ENCODE measurements at places on chromosomes 1 and 21. TPM values are rescaled to one million over a fixed set of nuclear protein-coding genes. Genes with fewer than 3 reads are reported as not detected.

DNA sequence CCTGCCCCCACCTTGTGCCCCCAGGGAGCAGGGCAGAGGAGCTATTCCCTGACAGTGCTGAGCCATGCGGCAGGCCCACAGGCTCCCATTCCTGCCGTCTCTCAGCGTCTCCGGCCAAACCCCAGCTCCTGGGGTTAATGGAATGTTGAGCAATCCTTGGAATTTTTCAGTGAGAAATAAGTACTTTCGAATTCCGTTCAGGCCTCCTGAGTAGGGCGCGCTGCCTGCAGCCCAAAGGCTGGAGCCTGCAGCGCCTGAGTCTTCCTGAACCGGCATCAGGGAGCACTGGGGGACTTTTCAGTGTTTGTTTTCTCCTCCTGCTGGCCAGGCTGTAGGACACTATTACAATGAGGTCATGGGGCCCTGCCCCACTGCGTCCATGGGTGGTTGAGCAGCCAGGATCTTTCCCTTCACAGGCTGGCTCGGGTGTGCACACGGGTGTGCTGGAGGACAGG lies 33.3 kb upstream of the CSF1 start:
- no peak for DNase-seq

DNA sequence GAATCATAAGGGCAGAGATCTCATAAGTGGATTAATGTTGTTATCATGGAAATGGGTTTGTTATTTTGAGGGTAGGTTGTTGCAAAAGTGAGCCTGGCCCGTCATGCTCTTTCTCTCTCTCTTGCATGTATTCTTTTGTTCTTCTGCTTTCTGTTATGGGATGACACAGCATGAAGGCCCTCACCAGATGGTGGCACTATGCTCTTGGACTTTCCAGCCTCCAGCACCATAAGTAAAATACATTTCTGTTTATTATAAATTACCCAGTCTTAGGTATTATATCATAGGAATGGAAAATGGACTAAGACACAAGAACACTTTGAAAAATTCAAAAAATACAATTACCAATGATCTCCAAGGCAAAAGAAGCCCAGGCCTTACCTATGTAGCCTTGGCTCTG lies 676.1 kb downstream of the PTPRU start:
- no peak for DNase-seq

GRCh38 chr21:42746593-42747275 lies 93.3 kb downstream of the PDE9A start:
- DNase-seq: peak; percentile 61

DNA sequence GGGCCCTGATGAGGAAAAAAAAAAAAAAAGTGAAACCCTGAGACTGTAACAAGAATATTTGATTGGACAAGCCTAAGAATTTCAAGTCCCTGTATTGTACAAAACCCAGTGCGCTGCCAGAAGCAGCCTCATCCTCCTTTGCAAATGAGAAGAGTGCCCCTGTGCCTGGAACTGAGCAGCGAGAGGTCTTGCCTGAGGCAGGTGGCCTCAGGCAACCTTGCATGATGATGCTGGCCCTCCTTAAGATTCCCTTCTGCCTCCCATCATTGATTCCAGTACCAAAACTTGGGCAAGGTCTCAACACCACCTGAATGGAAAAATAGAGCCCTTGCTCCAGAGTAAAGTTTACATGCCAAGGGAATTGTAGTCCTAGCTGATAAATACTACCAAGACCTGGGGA lies 129.6 kb upstream of the RAB4A start:
- no peak for DNase-seq

DNA sequence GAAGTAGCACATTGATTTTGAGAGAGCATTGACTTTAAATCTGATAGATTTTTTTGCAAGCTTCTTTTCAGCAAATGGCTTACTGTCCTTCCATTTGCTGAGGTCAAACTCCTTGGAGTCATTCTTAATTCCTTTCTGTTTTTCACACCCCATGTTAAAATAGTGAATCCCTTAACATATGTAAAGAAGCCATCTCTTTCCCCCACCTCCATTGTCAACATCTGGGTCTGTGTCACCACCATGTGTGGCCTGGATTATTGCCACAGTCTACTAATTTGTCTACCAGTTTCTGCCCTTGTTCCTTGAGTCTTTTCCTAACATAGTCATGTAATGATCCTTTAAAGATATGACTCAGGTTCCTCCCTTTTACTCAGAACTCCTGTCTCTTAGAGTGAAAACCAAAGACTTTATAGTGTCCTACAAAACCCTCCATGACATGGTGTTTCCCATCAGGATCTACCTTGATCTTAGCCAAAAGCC lies 104.7 kb downstream of the ST6GALNAC3 start:
- no peak for DNase-seq

GRCh38 chr1:150321826-150322166 lies 463 bp downstream of the PRPF3 start:
- peak; percentile 41 for DNase-seq

DNA sequence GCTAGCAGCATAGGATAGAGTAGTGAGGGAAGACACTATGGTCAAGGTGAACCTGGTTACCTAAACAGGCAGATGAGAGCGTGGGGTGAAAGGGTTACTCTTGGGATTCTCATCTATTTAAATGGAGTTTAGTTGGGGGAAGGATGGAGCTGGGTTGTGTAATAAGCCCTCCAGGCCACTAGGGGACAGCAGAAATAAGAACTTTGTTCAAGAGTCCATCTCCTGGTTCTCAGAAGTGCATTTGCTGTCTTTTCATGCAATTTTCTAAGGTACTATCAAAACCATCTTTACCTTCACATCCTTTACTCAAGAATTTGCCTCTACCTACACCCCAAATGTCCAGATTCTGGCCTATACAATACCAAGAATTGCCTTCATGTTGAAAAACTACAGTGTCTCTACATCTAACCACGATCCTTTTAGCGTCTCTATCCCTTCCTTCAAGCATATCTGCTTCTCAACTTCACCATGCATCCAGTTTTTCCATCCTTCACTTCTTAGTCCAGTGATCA lies 28.0 kb downstream of the SLAMF1 start:
- peak; percentile 68 for DNase-seq

GRCh38 chr1:84286071-84286470 lies 15.4 kb upstream of the SAMD13 start:
- DNase-seq: no peak

NTRK1 gene
- 2.8 TPM for total RNA-seq

SLC30A7 gene
- total RNA-seq: 29.1 TPM

ABCA4 gene
- not detected for total RNA-seq
